ENCODE measurements at places on chromosomes 1 and 21.

- no peak for DNase-seq
Measured at GRCh38 chr1:153000294-153000693, 1.3 kb upstream of the SPRR3 start.

DNA sequence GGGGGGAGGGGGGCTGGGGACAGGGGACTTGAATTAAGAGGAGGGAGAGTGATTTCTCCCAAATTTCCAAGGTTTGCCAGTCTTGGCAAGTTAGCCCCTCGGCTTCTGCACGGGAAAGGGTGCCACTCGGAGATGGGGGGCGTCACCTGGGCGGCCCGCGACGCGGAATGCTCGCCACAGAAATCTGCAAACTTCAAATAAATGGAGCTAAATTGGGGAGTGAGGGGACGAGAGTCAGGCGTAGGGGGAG, 885 bp upstream of the SSBP3 start:
- no peak for DNase-seq

DNA sequence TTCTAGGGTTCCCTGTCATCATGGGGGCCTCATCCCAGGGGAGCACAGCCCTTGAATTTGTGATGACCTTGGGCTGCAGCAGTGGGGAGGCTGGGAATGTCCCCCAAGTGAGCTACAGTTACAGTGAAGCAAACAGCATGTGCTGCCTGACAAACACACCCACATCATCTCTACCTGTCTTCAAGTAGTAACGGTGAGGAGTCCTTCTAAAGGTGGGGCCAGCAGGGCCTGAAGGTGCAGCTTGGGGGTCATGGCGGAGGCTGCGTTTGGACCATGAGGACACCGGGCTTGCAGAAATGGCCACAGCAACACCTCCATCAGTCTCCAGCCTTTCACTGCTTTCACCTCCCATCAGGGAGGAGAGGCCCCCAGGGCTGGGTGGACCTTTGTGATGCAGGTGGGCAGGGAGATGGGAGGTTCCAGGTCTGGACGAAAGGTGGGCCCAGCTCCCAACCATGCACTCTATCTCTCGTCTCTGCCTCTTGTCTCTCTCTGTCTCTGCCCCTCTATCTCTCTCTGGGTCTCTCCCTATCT, 55.7 kb downstream of the WNT9A start:
- DNase-seq, result no peak

DNA sequence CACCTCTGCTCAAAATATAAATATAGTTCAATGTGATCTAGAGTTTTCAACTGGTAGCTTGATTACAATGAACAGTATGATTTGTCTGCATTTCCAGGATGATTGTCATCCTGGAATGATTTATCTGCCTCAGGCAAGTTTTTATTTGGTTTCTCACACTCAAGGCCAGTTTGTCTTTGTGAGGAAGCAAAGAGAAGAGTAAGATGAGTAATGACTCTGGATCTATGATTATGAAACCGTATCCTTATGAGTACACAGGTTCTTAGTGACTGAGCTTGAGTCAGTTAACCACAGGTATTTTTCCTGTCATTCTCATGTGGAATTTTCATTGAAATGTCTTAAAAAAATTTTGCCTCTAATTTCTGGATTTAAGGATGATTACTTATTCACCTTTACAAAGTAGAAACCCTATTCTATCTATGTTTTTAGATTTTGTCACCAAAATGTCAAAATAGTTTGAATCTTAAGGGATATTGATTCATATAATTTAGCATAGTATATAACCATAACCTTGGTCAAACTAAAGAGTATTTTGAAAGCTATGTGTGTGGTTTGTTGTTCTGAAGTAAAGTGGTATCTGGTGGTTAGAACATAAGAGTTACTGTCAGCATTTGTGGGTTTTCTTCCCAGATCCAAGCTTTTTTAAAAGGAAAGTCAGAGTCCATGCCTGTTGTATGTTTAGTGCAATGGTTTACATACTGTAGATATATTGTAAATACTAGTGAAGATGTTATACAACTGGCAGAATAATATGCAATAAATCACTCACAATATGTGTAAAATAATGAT, 145.0 kb downstream of the RASAL2 start:
- peak; percentile 97 for DNase-seq

DNA sequence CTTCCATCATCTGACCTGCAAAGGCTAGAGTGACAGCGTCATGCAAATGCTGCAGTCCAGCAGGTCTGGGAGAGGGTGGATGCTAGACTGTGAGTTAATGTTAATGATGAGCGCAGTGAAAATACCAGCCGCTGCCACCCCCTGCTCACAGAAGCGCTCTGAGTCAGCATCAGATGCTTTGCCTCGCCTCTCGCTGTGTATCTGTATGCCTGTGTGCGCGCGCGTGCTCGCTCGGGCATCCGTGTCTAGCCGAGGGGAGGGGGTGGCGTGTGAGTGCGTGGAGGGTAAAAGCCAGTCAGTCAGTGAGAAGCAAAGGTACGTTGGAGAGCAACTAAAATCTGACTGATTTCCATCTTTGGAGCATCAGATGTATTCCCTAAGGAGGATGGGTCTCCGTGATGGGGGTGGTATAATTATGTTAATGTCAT, 858.7 kb downstream of the USP25 start:
- peak; percentile 77 for DNase-seq

- DNase-seq, result peak; percentile 51
Measured at GRCh38 chr1:183030053-183030452, 6.8 kb downstream of the LAMC1 start.

- DNase-seq, result no peak
Measured at GRCh38 chr1:3377604-3378279, 76.7 kb upstream of the ARHGEF16 start.

Data from skeletal muscle cell (primary cell).